CD4-positive, alpha-beta T cell treated with Interleukin-17A for 4 hours (primary cell): ENCODE measurements at places on chromosomes 16 and 17.
A peak's percentile ranks its signal among the peaks of the same experiment; 100 is the strongest.

GRCh38 chr16:85314512-85314971 lies 202.3 kb upstream of the CIBAR2 start:
- no peak for DNase-seq

DNA sequence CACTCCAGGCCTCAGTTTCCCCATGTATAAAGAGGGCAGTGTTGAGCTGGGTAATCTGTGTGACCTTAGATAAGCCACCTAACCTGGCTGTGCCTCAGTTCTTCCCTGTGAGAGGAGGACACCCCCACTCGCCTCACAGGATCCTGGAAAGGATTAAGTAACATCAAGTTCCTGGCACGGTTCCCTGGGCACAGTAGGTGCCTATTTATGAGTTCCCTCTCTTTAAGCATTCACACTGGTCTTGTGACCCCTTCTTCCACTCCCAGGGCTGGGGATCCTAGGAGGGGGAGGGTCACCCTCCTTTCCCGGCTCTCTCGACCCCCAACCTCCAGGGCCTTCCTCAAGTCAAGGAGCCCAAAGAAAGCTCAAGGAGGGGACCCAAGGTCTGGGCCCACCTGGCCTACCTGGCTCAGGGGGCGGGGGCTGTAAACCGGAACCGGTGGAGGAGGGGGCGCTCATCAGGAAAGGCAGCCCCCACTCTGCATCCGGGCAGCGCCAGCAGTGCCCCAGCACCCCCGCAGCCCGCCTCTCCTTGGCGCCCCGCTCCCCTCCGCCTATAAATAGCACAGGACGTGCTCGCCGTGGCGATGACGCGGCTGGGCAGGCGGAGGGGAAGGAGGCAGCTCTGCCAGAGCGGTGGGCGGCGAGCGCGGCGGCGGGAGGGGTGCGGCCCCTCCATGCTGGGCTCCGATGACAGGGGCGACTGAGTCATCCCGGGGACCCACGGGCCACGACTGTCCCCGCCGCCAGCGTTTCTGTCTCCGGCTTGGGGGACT lies 9.4 kb downstream of the RPL19 start:
- peak; percentile 79 for DNase-seq

DNA sequence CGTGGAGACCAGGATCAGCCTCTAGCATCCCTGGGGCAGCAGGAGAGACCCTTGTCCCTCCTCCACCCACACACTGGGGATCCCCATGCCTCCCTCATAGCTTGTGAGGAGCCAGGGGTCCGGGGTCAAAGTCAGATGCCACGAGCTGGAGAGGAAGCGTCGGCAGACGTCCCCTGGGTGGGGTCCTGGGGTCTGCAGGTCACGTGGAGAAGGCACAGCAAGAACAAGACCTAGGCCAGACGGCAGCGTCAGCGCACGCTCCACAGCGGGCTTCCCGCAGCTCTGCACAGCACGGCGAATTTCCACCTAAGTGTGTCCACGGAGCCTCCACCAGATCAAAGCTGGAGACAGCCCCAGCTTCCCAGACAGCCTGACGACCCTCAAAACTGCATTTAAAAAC lies 49.3 kb downstream of the SLC7A5 start:
- no peak for DNase-seq

GRCh38 chr17:3890878-3891219 lies 2.0 kb downstream of the CAMKK1 start:
- DNase-seq = no peak

- no peak for DNase-seq
Measured at GRCh38 chr16:56542039-56542438, 22.2 kb upstream of the BBS2 start.

DNA sequence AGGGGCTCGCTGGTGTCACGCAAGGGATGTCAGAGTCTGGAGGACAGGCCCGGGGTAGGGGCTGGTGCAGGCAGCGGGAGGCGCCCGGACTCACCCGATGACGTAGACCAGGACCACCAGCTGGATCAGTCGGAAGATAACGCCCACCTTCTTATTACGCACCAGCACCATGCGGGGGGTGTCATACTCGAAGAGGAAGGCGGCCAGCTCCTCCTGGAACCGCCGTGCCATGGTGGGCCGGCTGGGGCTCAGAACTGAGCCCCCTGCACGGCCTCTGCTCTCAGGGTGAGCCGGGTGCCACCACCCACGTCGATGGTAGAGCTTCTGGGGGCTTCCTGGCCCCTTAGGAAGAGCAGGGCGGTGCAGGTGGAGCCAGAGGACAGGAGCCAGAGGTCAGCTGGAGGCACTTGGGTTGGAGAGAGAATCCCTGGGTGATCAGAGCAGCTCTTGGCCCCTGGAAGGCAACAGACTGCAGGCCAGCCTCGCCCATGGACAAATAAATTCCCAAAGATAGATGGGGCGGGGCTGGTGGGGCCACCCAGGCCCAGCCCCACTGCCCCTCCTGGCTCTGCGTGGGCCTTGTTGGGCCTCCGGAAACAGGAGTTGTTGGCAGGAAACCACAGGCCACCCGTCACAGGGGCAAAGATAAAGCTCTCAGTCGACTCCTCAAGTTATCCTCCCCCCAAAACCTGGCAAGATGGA lies at the start of gene P2RX1:
Gene P2RX1 (minus strand): TSS at position 471 of the 702 bp plus-strand sequence. CDS start 240 bp downstream, at position 231.
- peak; percentile 47 for DNase-seq

DNA sequence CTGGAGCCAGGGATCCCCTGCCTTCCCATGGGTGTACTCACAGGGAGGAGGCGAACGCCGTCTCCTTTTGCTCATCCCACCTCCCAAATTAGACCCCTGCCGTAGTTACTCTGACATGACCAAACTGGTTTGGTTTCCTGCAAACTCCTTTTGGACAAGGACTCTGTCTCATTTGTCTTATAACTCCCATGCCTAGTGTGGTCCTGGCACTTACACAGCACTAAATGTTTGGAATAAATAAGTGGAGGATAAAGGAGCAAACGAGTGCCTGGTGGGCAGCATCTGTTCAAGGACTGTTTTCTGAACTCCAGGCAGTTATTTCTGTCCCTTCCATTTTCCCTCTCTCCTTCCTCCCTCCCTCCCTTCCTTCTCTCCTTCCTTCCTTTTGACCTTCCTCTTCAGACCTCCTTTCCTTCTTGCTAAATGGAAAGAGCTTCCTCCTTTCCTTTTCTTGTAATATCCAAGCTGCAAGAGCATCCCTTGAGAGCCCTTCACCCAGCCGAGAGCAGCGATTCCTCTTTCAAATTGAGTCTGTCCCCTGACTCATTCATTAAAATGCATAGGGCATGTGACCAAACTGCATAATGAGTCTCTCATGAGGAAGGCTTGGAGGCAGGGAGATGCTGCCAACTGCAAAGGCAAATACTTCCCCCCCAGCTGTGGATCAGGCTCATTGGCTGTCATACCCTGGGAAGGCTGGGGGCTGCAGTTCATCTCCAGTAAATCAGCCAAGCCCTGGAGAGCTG lies 36.8 kb downstream of the CHD9 start:
- DNase-seq = no peak

- DNase-seq = no peak
Measured at GRCh38 chr16:8928467-8928957, 35.2 kb downstream of the USP7 start.

- DNase-seq = peak; percentile 58
Measured at GRCh38 chr16:11668623-11669379, 546 bp downstream of the SNN start.

- DNase-seq = no peak
Measured at GRCh38 chr17:70804161-70804560, 634.8 kb downstream of the KCNJ2 start.

DNA sequence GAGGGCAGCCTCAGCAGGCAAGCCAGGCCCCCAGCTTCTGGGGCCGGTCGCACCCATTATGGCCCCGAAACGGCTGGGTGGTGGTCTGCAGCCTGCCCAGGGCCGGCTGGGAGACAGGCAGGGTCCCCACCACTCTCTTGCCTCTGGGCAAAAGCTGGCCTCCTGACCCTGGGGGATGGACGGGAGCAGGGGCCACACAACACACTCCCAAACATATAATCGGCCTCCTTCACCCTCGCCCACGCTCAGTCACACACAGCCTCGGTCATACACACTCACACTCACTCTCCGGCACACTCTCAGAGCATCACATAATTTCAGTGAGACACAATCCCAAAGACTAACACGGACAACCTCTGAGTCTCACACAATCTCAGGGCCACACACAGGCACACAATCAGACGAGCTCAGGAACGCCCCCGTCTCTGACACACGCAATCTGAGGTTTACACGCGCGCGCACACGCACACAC lies 589 bp downstream of the PEMT start:
- DNase-seq = no peak

- DNase-seq = peak; percentile 19
Measured at GRCh38 chr17:78142119-78142861, 3.9 kb upstream of the C17orf99 start.

DNA sequence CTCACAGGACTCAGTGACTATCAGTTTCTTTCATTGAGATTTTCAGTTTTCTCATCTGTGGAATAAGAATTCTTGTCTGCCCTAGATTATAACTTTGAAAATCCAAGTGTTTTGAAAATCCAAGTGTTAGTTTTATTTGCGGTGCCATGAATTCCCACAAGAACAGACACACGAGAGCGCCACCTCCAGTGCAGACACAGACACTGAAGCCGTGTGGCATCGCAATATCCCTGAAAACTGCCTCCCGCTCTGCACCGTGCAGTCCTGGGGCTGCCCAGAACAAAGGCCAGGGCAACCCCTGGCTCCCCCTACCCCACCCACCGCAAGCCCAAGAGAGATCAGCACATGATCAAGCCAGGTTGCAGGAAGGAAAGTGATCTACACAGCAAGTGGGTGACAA lies 229.5 kb upstream of the ASIC2 start:
- DNase-seq = no peak

- DNase-seq = peak; percentile 78
Measured at GRCh38 chr17:78315355-78316114, 44.3 kb downstream of the SOCS3 start.

DNA sequence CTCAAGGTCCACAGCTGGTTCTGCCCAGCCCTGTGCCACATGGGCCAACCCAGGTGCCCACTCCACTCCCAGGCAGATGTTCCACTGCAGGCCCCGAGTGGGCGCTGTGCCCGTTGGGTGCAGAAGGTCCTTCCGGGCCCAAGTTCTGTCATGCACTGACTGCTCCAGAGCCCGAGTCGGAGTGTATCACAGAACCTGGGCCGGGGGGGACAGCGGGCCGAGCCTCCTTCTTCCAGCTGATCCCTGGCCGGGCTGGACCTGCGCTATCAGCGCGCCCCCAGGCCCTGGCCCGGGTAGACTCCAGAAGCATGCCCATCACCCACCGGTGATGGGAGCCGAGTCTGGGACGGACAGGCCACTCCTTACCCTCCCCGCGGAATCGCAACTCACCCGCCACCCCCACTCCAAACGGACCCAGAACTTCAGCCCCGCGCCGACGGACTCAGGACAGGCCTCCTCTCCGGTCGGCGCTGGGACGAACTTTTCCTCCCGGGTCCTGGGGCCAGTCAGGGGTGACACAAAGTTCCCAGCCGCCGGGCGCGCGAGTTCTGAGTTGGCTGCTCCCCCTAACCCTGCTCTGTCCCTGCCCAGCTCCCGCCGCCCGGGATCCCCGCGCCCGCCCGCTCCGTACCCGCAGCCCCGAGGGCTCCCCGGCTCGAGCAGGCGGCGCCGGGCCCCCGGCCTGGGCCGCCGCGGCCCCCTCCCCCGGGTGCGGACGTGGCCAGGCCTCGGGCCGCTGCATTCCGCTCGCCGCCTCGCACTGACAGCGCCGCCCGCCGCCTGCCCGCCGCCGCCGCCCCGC lies at the start of gene COPZ2:
Gene COPZ2 (minus strand): TSS at position 762 of the 802 bp plus-strand sequence. CDS start 20 bp downstream, at position 742.
- peak; percentile 69 for DNase-seq

GRCh38 chr17:79330696-79331095 lies 256.1 kb downstream of the ENGASE start:
- DNase-seq = no peak

DNA sequence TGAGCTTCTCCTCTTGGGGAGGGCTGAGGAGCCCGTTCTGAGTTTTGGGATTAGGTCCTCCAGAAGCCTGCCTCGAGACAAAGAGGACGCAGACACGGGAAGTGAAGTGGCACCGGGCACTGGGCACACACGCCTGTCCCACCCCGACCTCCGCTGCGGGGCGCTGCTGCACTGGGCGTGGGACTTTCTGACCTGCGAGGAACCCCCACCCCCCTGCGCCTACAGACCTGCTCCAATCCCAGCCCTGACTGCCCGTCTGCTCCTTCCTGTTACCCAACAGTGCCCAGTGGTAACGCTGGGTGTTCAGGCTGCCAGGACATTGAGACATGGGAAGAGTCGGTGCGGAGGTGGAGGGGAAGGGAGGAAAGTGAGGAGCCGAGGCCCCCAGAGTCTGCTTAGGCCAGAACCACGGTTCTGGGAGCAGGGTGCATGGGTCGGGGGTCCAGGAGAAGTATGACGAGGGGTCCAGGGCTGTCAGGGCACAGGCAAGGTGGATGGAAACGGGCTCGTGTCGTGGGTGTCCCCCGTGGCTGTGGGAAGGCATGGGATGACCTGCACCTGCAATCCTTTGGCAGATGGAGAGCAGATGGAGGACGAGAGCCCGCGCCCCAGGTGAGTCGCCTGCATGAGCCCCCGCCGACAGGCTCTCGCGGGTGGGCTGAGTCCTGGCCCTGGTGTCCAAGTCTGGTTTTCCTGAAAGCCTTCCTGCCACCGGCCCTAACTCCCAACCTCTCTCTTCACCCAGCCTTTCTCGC lies 112.0 kb upstream of the CREBBP start:
- DNase-seq = no peak

DNA sequence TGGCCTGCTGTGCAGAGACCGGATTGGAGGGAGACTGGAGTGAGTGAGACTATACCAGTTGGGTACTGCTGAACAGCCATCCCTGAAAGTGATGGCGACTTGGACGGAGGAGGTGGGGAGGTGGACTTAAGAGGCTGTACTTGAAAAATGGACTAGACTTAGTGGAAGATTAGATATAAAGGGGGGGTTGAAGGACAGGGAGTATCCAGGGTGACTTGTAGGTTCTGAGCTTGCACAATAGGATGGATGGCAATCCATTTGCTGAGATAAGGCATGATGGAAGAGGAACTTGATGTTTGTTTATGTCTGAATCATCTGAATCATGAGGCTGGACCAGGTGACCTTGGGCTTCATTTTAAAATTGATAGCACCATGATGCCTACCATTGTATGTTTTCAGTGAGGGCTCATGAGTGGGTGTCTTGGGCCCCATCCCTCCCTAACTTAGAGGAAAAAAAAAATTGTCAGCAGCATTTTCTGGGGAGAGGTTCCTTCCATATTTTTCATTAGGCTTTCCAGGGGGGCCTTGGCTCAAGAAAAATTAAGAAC lies 41.2 kb downstream of the PRKCA start:
- no peak for DNase-seq

DNA sequence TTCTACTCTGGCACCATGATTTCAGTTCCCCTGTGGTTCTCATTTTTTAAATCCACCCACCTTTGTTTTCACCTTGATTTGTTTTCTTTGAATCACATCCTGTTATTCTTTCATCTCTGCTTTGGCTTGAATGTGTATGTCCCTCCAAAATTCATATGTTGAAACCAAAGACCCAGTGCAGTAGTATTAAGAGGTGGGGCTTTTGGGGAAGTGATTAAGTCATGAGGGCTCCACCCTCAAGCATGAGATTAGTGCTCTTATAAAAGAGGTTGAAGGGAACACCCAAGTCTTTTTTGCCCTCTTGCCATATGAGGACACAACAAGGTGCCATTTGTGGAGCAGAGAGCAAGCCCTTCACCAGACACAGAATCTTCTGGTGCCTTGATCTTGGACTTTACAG lies 382.3 kb downstream of the SLC39A11 start:
- DNase-seq = no peak
